ENCODE measurements at places on chromosomes 1 and 21.

DNA sequence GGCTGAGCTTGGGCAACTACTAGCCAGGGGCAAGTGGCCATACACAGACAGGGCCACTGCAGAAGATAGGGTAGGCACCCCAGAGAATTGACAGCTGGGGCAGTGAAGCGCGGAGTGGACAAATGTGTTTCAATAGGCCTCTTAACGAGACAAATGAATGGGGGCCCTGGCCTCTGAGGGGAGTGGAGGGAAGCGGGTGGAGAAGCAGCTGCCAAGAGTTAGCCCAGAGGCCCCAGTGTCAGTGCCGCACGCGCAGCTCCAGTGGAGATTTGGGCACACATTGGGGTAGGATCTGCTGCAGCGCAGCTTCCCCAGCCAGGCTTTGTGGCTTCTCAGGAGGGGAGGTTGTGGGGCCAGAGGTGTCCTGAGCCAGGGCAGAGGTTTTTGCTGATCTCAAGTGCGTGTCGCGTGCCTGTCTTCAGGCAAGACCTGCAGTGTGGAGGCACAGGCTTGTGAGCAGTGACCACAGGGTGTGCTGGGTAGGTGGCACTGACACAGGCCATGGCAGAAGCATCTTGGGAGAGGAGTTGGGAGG, 16.9 kb downstream of the PTPRF start:
- DNase-seq, result no peak

GRCh38 chr21:43370888-43371570, 55.9 kb downstream of the SIK1 start:
- no peak for DNase-seq

DNA sequence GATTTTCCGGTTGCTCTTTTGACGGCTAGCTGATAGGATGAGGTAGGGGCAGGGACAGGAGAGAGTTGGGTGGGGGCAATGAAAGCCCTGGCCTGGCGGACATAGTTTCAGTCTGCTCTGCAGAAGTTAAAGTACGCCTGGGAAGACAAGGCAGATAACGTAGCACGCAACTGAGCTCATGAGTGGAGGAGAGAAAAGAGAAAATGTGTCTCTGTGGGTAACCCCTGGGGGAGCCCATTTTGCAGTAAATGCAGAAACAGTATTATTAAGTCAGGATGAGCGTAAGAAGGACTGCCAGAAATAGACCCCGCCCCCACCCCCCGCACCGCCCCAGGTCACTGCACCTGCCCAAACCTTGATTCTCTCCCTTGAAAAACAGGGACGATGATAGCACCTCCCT, 51.7 kb upstream of the TARBP1 start:
- no peak for DNase-seq

DNA sequence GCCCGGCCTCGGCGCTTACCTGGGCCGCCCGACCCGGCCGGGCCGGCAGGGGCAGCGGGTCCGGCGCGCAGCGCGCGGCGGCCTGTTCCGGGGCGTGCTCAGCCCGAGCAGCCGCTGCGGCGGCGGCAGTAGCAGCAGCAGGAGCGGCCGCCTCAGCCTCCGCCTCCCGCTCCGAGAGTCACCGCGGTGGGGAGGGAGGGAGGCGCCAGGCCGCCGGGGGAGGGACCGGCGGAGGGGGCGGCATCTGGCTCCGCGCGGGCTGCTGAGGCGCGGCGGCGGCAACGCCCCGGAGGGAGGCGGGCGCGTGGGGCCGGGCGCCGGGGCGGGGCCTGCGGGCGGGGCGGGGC, at the start of gene CTNNBIP1:
Gene CTNNBIP1 (minus strand): TSS at position 194 of the 347 bp plus-strand sequence. CDS start 38,205 bp downstream, outside the sequence.
- no peak for DNase-seq

Measured in activated CD4-positive, alpha-beta T cell treated with anti-CD3 and anti-CD28 coated beads, Interleukin-2, amount 50 U/mL, for 1 hour (primary cell).